ENCODE measurements at places on chromosomes 16 and 17.

DNA sequence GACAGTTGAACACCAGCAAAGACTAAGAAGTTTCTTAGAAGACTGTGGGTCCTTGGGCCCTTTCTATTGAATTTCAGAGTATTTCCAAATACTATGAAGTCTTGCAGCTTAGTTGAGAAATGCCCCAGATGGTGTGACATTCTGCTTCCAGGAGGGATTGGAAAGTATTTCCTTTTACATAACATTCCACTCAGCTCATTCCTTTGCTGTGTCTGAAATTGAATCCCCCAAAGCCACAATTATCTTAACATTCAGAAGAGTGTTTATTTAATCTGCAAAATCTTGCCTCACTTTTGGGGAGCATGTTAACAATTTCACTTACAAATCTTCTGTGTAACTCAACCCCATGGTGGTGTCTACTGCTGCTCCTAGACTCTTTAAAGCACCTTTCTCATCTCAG lies 307.7 kb downstream of the WWOX start:
- DNase-seq, result no peak

GRCh38 chr17:43543771-43544575 lies 2.2 kb downstream of the ETV4 start:
- no peak for DNase-seq

- DNase-seq, result peak; percentile 63
Measured at GRCh38 chr16:67537270-67537635, 8.6 kb downstream of the RIPOR1 start.

- DNase-seq, result no peak
Measured at GRCh38 chr16:78852081-78852635, 748.4 kb downstream of the MAF start.

GRCh38 chr17:57941384-57942370 lies 13.5 kb downstream of the CUEDC1 start:
- DNase-seq, result no peak

- no peak for DNase-seq
Measured at GRCh38 chr17:32323046-32323445, 18.9 kb downstream of the C17orf75 start.

- peak; percentile 82 for DNase-seq
Measured at GRCh38 chr16:87636050-87636684, 33.9 kb downstream of the JPH3 start.

- no peak for DNase-seq
Measured at GRCh38 chr16:2211923-2212347, 1.3 kb upstream of the BRICD5 start.

DNA sequence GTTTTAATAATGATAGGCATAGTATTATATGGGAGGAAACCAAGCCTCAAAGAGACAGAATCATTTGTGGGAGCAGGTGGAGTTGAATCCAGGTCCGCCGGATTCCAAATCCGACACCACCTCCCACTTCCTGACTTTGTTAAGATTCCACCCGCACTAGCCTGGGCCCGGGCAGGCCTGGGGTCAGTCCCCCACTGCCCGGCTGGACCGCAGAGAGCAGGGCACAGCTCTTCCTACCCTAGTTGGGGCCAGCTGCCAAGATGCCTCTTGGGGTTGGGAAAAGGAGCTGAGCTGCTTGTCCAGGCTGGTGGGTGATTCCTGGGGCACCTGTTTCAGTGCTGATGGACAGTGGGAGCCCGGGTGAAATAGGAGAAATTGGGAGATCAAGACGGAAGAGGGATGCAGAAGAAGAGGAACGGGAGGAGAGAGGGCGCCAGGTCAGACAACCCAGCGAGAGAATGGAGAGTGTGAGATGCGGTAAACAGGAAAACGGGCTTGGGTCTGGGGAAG lies 53.9 kb downstream of the OR1D5 start:
- DNase-seq, result no peak

GRCh38 chr17:20026960-20027359 lies 17.8 kb downstream of the SPECC1 start:
- no peak for DNase-seq

DNA sequence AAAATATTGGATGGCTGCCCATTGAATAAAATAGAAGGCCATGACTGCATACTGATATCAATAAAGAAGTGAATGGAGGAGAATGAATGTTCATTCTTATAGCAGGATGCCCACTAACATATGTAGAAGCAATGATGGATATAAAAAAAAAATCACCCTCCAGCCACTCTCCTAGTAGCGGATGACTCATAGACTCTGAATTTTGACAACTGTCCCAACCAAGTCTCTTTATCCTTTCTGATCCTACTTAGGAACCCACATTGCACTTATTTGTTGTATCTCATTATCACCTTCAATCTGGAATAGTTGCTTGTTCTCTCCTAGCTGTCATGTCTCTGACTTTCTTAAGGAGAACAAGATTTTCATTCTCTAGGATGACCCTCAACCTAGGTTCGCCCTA lies 429.9 kb downstream of the HS3ST3B1 start:
- peak; percentile 35 for DNase-seq

GRCh38 chr17:49359990-49360795 lies 1.9 kb downstream of the ZNF652 start:
- no peak for DNase-seq

DNA sequence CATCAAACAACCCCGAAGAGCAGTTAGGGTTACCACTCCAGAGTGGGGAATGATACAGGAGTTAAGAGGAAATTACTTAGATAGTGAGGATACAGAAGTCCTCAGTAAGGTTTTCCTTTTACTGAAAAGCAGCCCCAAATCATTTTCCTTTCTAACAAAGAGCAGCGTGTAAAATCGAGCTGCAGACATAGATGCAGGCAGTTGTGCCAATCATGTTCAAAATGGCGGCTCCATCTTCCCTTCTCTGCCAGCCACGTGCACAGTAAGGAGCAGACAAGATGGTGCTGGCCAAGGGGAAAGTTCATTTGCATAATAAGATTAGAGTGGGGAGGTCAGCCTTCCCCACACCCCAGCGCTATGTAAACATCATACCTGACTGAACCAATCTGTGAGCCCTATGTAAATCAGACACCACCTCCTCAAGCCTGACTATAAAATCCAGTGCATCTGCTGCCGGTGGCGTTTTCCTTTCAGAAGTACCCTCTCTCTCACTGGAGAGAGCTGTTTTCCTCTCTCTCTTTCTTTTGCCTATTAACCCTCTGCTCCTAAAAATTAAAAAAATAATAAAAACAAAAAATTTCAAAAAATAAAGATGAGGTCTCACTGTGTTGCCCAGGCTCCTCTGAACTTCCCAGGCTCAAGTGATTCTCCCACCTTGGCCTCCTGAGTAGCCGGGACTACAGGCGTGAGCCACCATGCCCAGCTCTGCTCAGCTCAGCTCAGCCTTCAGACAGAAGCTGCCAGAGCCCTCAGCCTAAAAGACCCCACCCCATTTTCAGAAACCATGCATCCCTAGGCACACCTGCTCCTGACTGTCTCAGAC lies 2.6 kb upstream of the SRL start:
- no peak for DNase-seq

DNA sequence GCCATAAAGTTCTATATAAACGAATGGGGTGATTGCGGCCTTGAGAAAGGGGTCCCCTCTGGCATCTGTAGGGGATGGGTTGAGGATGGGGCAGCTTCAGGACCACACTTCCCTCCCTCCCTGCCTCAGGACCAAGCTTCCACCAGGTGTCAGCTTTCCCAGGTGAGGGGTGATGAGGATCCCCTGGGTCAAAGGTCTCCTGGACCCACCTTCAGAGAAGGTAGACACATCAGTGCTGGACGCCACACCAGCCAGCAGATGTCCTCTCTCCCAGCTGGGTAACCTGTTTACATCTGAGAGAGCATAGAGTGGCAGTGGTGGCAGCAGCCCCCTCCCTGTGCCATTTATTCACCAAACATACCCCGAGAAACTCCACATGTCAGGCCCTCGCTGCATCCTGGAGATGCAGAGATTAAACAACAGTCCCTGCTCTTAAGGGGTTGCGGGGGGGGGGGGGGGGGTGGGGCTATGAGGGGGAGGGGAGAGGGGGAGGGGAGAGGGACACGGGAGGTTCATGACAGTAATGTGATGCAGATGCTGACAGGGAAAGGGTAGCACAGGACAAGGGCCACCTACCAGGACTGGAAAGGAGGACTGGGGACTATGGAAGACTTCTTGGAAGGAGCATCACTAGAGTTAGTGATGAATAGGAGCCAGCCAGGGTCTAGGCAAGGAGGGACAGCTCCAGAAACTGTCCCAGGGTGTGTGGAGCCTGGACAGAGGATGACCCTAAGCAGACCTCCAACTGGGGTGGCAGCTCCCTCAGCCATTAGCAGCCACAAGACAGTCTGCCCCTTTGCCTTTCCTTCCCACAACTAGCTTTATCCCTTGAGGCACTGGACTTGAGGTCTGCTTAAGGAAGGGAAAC lies 5.0 kb downstream of the PROCA1 start:
- no peak for DNase-seq

DNA sequence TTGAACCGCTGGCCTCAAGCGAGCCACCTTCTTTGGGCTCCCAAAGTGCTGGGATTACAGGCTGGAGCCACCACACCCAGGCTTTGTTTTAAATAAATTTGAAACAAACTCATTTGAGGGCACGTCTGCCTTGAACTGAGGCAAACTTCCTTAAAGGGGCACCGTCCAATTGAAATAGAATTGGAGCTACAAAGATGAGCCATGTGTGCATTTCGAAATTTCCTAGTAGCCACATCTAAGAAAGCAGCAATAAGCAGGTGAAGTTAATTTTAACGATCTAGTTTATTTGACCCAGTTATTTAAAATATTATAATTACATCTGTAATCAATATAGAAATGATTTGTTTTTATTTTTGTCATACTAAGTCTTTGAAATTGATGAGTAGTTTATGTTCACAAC lies 755 bp upstream of the C16orf89 start:
- DNase-seq, result no peak

DNA sequence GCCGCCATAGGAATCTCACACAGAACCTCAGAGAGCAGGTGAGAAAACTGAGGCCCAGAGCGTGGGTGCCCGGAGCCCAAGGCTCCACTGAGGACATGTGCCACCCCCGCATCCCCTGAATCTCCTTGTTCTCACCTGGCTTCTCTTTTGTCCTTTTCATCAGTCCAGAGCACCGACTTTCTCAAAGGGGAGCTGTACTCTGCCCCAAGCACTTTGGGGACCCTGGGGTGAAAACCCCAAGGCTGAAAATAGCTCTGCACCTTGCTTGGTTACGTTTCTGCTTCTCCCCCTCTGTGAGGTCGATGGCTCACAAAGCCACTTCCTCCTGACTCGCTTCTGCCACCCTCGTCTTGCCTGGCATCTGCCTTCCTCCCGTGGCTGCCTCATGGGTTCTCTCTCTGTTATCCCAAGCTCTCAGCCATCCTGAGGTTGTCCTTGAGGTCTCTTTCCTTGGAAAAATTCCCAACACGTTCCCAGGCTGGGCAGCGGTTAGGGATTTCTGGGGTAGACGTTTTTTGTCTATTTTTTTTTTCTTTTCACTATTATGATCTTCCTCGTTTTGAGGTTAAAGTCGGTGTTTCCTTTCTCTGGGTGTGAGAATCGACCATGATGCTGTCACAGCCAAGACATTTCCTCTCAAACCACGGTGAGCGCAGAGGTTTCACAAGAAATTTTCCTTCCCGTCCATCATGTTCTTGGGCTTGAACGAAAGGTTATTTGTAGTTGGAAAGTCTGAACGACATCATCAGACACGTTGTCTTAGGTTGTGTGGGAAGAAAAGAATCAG lies 37.2 kb downstream of the IRF8 start:
- DNase-seq, result no peak

DNA sequence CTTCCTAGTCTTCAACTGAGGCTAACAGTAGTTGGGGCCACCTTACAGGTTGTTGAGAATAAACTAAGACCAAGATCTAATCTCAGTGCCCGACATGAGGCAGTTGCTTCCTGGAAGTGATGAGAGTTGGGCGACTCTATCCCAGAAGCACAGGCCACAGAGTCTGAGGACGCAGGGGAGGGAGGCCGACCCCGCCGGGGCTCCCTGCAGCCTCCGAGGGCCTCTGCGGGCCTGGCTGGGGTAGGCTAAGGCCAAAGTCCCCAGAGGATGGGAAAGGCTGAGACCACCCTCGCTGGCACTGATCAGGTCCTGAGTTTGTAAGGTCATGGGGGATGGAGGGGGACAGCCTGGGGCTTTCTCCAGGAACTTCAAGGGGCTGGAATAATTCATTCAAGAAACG lies 74.0 kb downstream of the ENGASE start:
- no peak for DNase-seq

GRCh38 chr16:71287911-71288310 lies 1.3 kb downstream of the CMTR2 start:
- no peak for DNase-seq

- DNase-seq, result peak; percentile 20
Measured at GRCh38 chr16:2715519-2715918, 4.5 kb downstream of the PRSS27 start.

GRCh38 chr17:75832652-75833400 lies 11.4 kb downstream of the UNC13D start:
- DNase-seq, result no peak

- no peak for DNase-seq
Measured at GRCh38 chr17:77681861-77682260, 276.6 kb upstream of the TNRC6C start.

GRCh38 chr17:12952012-12952411 lies 65.8 kb downstream of the ELAC2 start:
- DNase-seq, result no peak

DNA sequence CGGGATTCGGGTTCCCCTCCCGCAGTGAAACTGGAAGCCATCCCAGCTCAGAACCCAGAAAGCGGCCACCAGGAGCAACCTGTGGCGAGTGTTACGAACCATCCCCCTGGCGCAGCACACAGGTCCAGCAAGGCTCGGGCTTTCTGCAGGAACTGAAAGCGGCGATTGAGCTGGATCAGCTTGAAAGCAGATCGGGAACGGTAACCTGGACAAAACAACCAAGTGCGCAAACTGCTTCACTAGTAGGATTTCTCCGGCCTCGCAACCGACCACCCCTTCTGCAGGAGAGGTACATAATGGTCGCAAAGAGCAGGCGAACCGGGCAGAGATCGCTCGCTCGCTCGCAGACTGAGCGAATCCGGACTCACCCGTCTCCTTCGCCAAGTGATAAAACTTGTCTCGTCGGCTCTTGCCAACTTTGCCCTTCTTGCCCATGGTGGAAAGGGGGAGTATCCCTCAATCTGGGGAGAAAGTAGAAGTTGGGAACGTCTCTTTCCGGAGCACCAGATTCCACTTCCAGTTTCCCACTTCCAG lies 696 bp upstream of the PSMC5 start:
- peak; percentile 35 for DNase-seq

DNA sequence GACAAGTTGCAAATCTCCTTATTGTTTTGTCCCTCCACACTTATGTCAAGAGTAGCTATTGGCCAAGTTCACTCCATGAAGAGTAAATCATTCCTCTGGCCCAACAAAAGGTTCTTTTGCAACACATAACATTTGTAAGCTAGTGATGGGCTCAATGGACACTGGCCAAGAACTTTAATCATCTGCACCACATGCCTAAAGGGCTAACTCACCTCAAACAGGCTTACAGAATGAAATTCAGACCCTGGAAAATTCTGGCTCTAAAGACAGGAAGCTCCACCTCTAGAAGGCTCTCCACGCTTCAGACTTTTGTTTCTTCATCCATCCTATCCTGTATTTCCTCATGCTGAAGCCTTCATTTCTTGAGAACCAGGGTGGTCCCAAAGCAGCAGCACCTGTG lies 10.9 kb upstream of the ANKFN1 start:
- peak; percentile 94 for DNase-seq

All from EL (cell line).